ENCODE measurements at places on chromosomes 2 and 18.

GRCh38 chr2:205496370-205496769, 185.9 kb upstream of the NRP2 start:
- DNase-seq: no peak

DNA sequence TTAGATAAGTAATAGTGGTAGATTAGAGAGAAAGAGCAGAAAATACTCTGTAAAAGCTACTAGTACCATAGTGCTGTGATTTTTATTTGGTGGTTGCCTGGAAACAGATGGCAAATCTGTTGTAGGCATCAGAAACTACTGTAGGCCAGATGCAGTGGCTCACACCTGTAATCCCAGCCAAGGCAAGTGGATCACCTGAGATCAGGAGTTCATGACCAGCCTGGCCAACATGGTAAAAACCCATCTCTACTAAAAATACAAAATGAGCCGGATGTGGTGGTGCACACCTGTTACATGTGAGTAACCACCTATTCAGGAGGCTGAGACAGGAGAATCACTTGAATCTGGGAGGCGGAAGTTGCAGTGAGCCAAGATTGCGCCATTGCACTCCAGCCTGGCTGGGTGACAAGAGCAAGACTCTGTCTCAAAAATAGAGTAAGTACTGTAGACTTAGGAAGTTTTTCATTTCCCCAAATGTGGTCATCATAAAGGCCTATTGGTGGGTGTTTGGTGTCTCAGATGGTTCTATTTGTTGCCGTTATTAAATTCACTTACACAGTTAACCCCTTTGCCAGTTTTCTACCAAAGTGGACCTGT, 79.6 kb downstream of the SPTBN1 start:
- DNase-seq: no peak

GRCh38 chr2:26970244-26970927, at the start of gene MAPRE3:
Gene MAPRE3, plus strand, starts transcription at chr2:26970637. Its CDS starts 51,582 bp downstream, at chr2:27022219.
- peak; percentile 83 for DNase-seq

GRCh38 chr2:48613211-48613610, 4.4 kb upstream of the GTF2A1L start:
- no peak for DNase-seq
